ENCODE measurements at places on chromosomes 5 and 9.

DNA sequence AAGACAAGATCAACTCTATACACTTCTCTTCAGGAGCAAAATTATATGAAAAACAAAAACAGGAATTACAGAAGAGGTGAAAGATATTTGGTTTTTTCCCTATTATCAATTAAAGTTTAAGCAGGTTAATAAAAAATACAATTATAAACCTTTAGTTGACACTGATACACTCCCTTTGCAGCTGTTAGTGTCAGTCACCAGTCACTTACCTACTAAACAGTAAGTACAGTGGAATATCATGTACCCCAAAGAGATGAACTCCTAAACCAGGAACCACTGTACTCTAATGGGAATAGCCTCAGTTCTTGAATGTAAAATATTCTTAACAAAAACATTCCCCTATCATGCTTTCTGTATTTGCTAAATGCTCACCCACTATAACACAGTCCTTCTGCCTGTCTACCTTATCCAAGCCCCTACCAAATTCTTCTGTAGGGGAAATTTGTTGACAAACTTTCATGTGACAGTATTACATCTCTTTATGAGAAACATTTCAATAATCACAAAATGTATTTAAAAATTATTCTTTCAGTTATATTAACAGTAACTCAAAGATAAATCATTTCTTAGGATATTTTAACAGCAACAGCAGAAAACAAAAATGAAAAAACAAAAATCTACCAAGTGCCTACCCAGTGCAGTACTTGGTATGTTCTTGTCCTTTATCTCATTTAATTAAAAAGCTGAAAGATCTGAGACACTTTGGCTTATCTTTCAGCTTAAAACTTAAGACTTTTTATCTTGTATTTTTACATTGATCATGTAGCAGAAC lies 212.8 kb downstream of the MLLT3 start:
- no peak for DNase-seq

DNA sequence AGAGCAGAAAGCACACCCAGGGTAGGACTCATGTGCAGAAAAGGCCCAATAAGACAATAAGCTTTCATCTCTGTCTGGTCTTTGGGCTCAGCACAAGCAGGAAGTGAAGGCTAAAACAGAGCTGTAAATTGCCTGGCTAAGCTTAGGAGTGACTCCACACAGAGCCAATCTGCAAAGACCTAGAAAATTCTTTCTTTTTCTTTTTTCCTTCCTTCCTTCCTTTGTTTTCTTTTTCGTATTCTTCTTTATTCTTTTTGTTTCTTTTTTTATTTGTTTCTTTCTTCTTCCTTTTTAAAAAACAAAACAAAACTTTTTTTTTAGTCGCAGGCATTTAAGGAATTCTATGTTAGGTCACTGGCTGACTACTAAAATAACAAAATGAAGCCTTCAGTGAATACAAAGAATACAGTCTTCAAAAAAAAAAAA lies 12.2 kb downstream of the SLC35A4 start:
- peak; percentile 76 for DNase-seq

- DNase-seq: no peak
These were observed 144.2 kb upstream of the RAI14 start for GRCh38 chr5:34511915-34512314.

GRCh38 chr5:30239331-30240022 lies 954.0 kb upstream of the CDH6 start:
- no peak for DNase-seq
